Activated T-cell treated with anti-CD3 and anti-CD28 coated beads, Interleukin-2, amount 50 U/mL, for 48 hours (primary cell): ENCODE measurements at places on chromosomes 2 and 18.

GRCh38 chr18:24782566-24782965 lies 322.1 kb downstream of the HRH4 start:
- DNase-seq = no peak

DNA sequence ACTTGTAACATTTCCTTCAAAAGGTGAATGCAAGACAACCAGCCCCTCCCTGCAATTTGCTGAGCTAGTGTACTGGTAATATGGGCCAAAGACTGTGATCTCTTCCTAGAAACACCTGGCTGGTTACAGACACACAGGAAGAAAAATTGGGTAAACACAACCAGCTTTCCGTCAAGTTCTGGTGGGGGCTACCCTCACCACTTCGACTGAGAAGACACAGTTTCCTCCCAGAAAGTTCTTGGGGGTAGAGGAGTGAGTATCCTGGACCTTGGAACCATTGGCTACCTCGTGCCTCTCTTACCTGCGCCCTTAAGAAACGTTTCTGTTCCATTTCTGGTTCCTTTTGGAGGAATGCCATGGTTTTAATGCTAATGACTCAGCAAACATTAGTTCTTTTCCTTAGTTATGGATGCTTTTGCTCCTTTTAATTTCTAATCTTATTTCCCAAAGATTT lies 120.9 kb upstream of the DLX2 start:
- DNase-seq = no peak

DNA sequence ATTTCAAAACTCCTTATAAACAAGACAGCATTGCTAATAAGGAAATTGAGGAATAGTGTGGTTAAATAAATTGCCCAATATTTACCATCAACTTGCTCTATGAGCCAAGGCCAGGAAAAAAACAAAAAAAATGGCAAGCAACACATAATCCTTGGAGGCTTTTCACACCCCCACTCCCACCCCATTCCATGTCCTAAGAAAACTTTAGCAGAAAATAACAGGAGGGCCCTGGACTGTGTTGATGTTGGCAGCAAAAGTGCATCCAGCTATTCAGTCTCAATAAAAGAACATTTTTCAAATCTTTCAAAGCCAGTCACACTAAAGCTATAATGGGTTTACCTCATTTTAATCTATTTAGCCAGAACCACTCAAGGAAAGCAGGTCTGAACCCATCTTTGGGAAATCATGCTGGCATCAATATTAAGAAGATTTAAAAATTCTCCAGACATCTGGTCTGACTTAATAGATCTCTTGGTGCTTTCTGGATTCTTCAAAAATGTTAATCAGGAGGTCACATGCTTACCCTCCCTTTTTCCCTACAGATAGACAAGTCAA lies 34.6 kb upstream of the STK17B start:
- no peak for DNase-seq

DNA sequence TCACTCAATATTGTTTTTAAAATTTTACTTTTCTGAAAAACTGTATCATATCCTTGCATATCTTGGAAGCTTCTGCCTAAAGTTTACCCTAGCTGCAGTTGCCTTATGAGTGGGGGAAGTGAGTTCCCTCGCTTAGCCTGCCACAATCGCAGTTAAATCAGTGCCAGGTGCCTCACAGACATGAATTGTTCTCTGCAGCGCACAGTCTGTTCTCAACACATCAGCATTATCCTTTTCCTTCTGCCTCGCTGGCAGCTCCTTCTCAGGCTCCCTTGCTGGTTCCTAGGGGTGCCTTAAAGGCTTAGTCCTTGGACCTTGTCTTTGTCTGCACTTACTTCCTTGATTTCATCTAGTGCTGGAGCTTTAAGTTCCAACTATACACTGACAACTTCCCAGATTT lies 132.8 kb downstream of the TTC27 start:
- DNase-seq = no peak

DNA sequence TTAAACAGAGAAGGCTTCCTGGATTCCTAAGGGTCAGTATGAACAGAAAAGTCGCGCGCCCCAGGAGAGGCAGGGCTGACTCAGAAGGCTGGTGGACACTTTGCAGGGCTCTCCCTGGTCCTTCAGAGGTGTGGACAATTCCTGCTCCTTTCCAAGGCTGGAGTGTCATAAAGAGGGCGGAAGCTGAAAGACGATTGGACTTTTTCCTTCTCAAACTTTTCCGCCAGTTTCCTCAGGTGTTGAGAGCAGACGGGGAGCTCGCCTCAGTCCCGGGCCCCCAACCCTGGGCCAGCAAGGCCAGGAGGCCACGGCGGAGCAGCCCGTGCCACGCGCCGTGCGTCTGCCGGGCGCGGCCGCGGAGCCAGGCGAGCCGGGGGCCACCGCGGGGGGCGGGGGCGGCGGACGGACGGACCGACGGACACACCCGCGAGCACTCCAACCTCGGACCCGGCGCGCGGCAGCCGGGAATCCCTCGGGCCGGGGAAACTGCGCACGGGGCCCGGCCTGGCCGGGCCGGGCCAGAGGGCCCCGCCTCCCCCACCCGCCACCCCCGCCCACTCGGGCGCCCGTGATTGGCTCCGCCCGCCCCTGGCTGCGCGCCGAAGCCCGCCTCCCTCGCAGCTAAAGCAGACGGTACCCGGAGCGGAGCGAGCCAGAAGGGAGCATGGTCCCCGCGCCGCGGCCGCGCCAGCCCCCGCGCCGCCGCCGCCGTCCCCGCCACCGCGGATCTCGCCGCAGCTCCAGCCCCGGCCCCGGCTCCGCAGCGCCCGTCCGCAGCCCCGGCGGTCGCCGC lies at the start of gene KLHL29:
Gene KLHL29, plus strand, starts transcription at position 629 of the 793 bp plus-strand sequence. CDS start 177,018 bp downstream, outside the sequence.
- DNase-seq = peak; percentile 78

DNA sequence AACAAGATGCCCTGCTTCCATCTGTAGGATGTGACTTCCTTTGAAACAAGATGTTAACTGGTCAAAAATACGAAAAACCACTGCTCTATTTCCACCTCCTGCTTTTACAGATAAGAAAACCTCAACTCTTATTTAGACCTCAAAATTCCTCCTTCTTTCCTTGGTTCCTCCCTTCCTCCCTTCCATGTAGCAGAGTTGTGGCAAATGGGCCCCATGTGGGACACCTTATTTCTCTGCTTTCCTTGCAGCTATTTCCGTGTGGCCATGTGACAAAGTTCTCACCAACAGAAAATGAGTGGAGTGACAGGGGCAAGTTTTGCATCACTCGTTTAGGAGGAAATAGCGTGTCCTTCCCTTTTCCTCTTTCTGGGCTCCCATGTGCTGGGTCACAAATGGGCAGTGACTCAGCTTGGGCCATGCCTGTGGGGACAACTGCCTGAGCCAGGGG lies 69.4 kb upstream of the SMAD2 start:
- DNase-seq = no peak

DNA sequence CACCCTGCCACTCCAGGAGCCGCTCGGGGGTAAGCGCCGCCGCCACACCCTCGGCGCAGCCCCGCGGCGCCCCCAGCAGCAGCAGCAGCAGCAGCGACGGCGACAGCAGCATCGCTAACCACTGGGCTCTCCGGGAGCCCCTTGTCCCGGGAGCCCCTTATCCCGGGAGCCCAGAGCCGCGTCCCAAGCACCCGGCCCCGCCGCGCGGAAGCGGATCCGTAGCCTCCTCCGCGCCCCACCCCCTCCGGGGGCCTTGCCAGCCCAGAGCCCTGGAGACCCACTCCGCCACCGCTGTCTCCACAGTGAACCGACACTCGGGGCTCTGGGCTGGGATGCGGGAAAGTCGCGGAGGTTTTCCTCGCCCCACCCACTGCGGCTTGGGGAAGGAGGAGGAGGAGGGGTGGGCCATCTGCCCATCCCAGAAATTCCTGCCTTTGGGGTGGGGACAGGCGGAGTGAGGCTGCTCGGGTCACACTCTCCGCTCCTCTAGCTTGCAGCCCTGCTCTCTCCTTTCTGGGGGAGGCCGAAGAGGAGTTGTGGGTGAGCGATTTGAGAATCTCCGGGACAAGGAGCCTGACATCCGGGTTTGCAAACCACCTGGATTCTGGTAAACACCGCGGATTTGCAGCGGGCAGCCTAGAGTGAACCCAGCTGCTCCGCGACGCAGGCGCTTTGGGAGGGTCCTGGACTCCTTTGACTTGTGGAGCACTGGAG lies at the start of gene PLA2R1:
Gene PLA2R1, minus strand, starts transcription at position 324 of the 714 bp plus-strand sequence. Its CDS starts 212 bp downstream, at position 112.
- DNase-seq = peak; percentile 22

DNA sequence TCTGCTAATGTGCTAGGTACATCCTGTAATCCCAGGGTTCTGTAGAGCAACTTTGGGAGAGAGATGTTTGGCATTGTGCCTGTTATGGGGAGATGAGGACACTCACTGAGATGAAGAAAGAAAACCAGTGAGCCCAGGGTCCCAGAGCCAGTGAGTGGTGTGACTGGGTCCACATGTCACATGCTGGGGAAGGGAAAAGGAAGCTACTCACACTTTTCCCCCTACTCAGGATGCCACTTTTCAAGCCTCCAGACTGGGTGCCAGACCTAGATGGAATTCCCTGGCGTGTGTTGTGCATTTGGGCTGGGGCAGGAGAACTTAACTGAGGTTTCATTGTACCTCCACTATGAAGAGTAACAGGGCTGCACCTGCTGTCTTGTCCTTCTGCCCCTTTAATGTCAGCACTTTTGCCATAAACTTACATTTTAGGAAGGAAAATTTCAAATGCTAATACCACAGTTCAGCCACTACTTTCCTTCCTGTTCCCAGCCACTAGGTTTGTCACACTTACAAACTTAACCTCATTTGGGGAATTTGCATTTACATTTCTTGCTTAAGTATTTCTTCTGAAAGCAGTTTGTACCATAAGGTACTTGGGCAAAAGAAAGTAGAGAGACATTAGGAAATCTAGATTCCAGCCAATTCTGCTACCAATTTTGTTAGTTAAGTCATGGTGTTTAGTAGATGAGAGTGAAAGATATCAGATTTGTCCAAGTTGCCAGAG lies 10.2 kb downstream of the INSIG2 start:
- DNase-seq = no peak

DNA sequence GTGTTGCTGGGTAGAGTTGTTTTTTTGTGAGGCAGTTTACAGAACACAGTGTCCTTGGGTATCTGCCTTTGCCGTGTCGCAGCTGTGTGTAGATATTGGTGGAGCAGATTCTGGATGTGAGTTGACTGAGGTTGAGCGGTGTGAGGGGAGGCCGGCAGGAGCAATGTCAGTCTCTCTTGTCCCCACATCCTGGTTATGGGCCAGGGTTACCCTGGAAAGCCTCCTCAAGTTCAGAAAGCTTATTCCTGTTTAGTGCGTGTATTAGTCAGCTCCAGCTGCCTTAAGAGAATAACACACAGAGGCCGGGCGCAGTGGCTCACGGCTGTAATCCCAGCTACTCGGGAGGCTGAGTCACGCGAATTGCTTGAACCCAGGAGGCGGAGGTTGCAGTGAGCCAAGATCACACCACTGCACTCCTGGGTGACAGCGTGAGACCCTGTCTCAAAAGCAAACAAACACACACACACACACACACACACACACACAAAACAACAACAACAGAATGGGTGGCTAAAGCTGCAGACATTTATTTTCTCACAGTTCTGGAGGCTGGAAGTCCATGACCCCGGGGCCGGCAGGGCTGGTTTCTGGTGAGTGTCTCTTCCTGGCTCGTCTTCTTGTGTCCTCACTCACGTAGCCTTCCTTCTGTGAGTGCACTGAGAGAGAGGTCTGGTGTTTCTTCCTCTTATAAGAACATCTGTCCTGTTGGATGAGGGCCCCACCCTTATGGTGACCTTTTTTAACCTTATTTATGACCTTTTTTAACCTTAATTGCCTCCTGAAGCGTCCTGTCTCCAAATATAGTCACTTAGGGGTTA lies 5.1 kb downstream of the NCK2 start:
- peak; percentile 75 for DNase-seq

GRCh38 chr2:200669308-200669707 lies 83.5 kb downstream of the AOX1 start:
- no peak for DNase-seq

DNA sequence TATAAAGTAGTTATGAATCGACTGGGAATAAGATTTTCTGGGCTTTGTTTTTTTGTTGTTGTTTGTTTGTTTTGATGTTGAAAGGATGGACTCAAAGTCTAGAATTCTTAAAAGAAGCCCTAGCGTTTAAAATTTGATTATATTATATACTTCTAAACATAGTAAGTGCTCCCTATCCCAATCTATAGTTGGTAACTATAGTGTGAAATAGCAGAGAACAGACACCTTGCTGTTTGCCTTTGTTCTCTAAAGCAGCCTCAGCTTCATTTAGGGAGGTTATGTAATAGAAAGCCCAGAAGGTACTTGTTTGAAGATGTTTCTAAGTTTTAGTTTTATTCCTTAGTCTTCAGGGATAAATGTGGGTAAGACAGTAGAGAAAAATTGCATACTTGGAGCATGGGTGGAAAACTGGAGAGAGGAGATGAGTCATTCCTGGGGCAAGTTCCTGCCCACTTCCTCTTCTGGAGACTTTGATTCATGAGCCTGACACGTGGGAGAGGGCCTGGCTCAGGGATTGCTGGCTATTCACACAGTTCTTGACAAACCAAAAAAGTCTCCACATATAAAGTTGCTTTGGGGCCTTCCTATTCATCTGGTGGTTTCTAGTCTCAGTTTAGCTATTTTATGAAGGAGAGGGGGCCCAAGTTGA lies 131.9 kb downstream of the MYO1B start:
- DNase-seq = peak; percentile 32

DNA sequence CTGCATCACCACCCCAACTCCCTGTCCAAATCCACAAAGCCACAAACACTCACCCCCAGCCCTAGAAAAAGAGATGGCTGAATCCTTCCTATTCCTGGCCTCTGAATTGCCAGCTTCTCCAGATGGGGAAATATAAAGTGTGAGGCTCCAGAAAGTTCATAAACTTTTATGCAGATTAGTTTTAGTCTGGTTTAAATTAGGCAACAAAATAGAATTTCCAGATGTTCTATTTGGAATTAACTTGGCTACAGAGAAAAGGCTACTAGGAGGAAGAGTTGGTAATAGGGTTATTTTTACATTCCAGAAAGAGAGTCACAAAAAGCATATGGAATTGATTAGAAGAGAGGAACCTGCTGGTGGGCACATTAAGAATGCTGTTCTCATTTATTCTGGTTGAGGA lies 56.0 kb downstream of the EN1 start:
- DNase-seq = no peak

- no peak for DNase-seq
Observed at GRCh38 chr2:175769200-175769599, 232.9 kb downstream of the LNPK start.

GRCh38 chr2:183438541-183438940 lies 314.3 kb downstream of the NUP35 start:
- DNase-seq = no peak

GRCh38 chr18:23131693-23132319 lies 3.5 kb upstream of the CABLES1 start:
- peak; percentile 41 for DNase-seq

DNA sequence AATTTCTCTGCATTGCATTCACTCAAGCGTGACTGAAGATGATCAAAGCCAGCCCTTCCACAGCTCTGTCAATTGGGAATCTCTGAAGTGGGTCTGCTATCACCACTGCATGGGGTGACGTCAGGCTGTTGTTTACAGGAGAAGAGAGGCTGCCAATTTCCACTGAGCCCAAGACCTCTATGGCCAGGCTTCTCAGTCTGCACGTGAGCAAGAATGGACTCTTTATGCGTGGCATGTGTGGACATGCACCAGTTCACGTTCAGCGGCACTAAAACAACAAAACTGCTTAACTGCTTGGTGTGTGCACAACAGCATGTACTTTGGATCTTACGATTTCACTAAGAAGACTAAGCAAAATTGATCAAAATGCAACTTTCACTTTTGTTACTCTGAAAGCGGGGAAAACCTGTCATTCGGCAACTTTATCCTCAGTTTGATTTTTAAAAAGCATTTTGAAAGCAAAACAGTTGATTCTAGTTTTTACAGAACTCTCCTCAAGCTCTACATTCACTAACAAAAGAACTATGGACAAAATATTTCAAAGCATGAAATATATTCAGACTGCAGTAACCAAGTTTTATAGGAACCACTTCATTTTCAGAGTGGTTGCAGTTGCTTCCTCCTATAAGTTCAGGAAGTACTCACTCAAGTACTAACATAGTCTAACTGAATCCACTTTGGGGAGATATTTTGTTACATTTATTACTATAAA lies 77.0 kb upstream of the SERTAD2 start:
- peak; percentile 51 for DNase-seq
